Activated CD4-positive, alpha-beta T cell treated with anti-CD3 and anti-CD28 coated beads for 1 hour (primary cell): ENCODE measurements at places on chromosomes 6 and 20.

DNA sequence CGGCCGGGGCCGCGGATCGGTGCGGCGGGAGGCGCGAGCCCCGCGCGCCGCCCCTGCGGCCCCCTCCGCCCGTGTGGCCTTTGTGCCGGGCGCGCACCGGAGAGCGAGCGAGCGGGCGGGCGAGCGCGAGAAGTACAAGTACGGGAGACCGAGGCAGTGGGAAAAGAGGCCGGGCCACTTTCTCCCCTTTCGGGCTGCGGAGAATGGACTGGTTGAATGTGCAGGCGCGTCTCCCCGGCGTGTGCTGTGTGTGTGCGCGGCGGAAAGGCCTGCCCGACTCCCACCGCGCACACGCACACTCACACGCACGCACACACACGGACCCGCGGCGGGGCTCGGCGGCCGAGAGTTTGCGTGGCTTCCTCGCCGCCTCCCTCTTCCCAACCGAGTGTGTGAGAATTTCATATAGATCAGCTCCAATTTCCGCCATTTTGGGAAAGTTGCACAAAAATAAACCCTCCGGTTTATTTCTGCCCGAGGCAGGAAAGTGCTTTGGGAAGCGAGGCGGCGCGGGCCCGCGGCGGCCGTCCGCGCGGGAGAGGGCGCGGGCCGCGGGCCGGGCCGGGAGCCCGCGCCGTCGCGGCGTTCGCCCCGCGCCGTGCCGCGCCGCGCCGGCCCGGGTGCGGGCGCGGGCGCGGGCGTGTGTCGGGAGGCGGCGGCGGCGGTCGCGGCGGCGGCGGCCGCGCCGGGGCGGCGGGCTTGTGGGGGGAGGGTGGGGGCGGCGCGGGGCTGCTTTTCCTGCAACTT, 1.1 kb downstream of the L3MBTL3 start:
- no peak for DNase-seq

DNA sequence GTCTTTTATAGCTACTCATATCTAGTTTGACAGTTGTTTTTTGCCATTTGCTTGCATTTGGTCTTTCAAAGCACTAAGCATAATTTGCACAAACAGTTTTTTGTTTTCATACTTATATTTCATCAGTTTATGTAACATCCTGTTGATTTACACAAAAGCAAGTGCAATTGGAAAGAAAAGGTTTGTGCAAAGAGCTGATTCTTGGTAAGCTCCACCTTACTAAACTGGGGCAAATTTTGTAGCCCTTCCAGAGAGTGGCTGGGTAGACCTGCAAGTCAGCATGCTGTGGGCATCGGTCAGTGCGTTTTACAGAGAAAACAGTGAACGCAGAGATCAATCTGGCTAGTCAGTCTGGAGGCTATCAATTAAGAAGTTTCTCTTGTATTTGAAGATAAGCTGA, 34.5 kb downstream of the TXLNB start:
- DNase-seq, result no peak

DNA sequence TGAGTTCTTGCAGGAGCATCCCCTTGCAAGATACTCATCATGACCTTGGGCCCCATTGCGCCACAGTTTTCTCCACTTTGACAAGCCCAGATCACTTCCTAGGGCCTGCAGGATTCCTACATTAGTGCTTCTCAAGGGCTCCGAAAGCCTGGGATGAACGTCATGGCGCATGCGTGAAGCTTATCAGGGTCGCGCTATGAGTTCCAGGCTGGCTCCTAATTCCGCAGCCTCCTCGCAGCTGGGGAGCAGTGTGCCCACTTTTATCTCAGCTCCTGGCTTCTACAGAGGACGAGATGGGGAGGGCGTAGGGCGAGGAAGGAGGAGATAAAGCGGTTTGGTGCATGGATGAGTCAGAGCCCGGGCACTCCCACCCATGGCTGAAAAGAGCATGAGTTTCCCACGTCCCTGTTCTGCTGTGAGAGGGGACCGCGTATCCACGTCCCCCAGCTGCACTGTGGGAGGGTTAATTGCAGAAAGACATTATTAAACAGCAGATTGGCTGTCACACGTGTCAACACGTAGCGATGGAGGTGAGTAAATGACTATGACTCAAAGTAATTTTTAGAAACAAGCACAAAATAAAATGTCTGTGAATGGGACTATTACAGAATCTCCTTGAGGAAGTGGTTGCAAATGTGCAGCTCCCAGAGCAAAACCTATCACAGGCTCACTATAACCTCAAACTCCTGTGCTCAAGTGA, 72.9 kb upstream of the DSP start:
- no peak for DNase-seq

GRCh38 chr20:8782804-8783203, 286.1 kb upstream of the PLCB4 start:
- DNase-seq, result no peak

GRCh38 chr6:15285682-15286294, 39.9 kb downstream of the JARID2 start:
- DNase-seq, result no peak

- no peak for DNase-seq
These were observed 2.1 kb downstream of the MCUR1 start for GRCh38 chr6:13812359-13812642.

DNA sequence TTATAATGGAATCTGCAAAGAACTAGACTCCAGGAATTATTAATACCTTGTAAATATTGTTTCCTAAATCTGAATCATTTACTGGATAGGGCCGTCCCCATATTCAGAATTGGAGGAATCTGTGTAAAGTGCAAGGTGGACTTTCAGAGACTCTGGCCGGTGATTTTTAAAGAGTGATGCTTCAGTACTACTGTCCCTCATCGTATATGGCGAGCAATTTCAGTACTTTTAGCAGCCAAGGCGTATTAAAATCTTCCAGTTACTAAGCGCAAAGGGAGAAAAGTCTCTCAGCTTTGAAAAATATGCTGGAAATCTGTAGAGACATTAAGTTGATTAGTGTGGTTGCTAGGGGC, 483 bp downstream of the SMIM26 start:
- no peak for DNase-seq

DNA sequence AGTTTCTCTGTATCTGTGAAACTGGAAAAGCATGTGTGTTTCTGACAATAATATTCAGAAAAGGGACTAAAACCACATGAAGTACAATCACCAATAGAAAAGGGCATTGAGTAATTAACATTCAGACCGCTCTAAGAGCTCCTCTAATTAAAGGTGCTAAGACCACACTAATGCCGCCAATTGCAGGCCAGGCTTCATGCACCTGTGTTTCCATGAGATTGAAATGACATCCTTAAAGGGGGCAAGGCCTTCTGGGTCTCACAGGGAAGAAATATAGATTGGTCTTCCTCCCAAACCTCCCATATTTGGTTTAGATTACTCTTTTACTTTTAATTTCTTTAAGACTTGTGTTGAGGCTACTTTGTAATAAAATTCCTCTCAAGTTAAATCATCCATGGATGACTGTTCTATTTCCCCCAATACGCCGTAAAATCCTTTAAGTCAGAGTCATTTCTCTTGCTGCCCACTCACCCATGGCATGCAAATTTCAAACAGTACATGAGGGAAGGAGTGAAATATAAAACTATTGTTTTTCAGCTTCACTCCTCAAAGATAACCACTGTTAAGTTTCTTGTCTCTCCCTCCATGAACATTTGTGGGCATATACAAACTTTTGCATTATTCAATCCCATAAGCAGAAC, 110.6 kb downstream of the UBE3D start:
- DNase-seq, result no peak

DNA sequence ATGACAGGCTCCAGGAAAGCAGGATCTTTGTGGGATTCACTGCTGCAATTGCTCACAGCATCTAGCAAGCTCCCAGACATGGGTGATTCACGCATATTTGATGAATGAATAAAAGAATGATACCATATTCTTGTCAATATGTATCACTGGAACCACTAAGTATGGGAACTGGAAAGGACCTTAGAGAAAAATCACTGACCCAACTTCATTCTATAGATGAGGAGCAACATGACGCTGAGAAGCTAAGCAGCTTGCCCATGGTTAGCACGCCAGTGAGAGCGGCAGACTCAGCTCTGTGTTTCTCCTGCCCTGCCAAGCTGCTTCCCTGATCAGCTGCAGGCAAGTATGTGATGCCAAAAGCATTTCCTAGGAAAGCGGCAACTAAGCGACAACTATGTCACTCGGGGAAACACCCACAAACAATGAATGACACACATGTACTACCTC, 66.8 kb downstream of the PPP1R3G start:
- no peak for DNase-seq

GRCh38 chr6:137911675-137912191, 44.7 kb downstream of the TNFAIP3 start:
- DNase-seq, result no peak

GRCh38 chr6:15038013-15038791, 207.7 kb upstream of the JARID2 start:
- no peak for DNase-seq

GRCh38 chr20:910870-911770, 5.0 kb downstream of the ANGPT4 start:
- no peak for DNase-seq

- no peak for DNase-seq
These were observed 82.6 kb upstream of the NFATC2 start for GRCh38 chr20:51625105-51625504.

DNA sequence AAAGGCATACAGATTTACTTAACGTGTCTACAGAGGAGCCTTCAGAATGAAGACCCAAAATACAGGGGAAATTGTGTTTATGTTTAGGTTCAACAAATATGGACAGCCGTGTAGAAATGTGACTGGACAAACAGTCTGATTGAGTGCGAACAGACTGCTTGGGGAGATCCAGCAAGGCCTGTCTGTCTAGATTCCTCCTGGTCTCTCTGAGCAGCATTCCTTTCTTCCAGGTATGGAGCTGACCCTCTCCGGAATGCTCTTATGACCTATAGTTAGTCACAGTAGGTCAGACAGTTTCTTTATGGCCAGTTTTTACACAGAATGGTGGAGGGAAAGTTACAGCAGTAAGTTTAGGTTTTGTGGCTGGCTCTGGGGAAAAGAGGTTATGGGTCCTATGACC, 9.0 kb downstream of the RIN2 start:
- no peak for DNase-seq

GRCh38 chr6:25307805-25308494, 28.8 kb downstream of the CARMIL1 start:
- DNase-seq, result no peak
